Esophagus muscularis mucosa (tissue), 4 donors: ENCODE measurements at places on chromosomes 5 and 9.

- DNase-seq: no peak
These were observed 62.5 kb downstream of the GNAQ start for GRCh38 chr9:77969083-77969482.

- no peak for DNase-seq
These were observed 22.4 kb upstream of the FCN2 start for GRCh38 chr9:134858051-134858841.

DNA sequence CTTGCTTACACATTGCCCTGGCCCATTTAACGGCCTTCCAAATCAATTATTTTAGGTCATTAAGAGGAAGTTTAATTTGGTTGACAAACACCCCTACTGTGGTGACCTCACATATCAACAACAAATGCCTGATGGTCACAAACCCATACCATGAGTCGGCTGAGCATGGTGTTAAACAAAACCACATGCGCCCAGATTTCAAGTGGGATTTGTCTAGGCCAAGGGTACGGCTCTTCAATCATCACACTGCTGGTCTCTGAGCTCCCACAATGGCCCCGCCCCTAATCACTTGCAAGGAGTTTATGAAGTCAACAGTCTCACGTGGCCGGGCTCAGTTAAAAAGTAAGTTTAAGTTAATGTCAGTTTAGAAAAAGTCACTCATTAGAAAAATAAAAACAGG is 243.8 kb downstream of the CRB2 start:
- peak; percentile 89 for DNase-seq

DNA sequence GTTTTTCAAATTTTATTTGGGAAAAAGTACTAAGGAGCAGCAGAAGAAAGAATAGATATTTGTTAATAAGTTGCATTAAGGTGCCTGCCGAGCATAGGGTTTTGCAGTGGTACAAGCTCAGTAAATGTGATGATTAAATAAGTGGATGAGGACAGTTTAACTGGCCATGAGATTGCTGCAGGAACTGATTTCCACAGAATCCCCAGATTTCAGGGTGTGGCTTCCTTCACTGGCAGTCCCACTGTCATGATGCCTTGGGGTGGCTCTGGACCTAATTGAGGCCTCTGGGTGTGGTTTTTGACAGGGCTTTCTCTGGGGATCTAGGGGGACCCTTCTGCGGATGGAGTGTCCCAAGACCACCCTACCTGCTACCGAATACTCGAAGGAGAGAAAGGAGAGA is 1.4 kb downstream of the PHF24 start:
- no peak for DNase-seq

GRCh38 chr5:133404724-133405123 is 207.6 kb downstream of the FSTL4 start:
- DNase-seq: no peak

GRCh38 chr9:117734082-117734481 is 29.9 kb downstream of the TLR4 start:
- no peak for DNase-seq
